LoVo (cell line): ENCODE measurements at places on chromosomes 6 and 20.

- DNase-seq = no peak
These were observed 22.4 kb upstream of the BACH2 start for GRCh38 chr6:90319044-90319443.

- no peak for DNase-seq
These were observed 9.2 kb upstream of the RGS17 start for GRCh38 chr6:153140299-153140698.

DNA sequence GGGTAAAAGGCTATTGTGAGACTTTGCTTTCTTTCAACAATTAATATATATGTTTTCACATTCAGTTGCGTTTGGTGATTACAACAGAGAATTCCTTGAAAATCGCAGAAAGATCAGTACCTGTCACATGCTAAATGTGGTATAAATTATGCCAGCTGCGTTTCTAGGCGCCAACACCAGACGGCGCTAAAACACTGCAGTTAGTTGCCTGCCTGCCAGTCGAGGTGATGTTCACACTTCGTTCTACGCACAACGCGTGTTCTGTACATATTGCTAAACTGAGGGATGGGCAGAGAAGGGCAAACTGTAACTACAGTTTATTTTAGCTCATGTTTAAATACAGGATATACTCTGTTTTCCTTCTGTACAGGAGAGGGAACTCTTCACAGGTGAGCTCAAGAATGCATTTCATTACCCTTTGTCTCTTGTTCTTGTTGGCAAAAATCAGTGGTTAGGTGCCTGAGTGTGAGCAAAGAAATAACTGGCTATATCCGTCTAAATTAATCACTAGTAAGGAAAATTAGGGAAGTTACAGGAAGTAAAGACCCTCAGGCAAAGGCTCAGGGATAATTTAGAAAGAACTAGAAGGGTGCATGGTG is 100.1 kb upstream of the RGS17 start:
- peak; percentile 38 for DNase-seq

- DNase-seq = no peak
These were observed 367 bp downstream of the NRSN2 start for GRCh38 chr20:347317-347639.

DNA sequence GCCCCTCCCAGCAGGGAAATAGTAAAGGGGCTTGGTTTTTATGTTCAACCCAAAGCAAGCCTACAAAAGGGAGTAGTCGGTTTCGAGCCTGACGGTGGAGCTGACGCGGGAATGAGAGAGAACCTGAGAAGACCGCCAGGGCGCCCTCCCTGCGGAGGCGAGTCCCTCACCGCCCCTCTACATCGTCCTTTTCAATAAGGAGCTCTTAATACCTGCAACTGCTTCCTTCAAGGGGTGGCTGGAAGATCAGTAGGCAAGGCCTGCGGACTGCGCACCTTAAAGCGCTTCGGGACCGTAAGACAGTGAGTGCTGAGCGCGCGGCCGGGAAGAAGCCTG is 709 bp upstream of the ZNF76 start:
- DNase-seq = no peak

DNA sequence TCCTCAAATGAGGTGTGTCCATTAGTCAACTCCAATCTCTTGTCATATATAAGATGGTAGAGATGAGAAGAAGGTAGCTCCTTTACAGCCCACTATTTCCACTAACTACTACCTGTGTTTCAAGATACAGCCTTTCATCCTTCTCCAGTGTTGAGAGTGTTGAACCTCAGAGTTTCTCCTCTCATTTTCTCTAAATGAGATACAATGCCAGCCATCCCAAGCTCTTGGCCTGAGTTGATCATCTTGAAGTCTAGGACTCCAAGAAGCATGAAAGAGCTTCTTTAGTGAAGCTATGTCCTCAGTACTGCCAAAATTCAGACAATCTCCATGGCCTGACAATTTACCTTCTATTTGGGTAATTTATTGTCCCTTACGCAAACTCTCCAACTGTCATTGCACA is 548 bp upstream of the HLA-DRA start:
- no peak for DNase-seq

DNA sequence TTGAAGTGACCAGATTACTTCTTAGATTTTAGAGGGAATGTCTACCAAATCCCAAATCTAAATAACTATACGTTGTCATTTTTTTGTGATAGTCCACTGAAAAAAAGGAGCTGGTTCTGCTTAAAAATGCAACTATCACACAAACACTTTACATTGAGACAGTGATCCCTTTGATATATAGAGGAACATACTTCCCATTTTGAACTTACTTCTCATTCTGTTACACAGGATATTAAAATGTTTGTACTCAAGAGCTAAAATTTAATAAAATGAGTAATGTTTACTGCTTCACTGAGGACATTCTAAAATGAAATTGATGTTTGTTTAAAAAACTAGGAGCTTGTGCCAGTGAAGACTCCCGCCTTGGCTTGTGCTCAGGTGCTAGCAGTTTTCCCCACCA is 174.1 kb downstream of the CARMIL1 start:
- DNase-seq = no peak

GRCh38 chr6:13662651-13663334 is 47.7 kb downstream of the NOL7 start:
- no peak for DNase-seq

DNA sequence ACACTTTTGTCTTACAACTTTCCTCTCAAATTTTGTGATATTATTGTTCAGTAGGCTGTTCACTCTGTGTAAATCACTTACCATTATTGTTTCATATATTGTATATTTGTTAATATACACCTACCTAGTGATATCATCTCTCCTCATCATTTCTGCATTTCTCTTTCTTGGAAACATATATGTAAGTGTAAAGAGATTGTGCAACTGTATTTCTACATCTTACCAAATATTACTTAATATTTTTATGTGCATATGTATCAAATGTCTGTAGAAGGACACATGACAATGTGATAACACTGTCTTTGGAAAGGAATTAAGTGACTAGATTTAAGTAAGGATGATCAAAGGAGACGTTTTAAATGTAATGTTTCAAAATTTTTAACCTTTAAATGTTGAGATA is 30.2 kb downstream of the ZNF322 start:
- DNase-seq = no peak

GRCh38 chr6:296151-297122 is 4.2 kb downstream of the DUSP22 start:
- DNase-seq = no peak

- no peak for DNase-seq
These were observed 172.3 kb downstream of the TRIM27 start for GRCh38 chr6:28751514-28751913.

DNA sequence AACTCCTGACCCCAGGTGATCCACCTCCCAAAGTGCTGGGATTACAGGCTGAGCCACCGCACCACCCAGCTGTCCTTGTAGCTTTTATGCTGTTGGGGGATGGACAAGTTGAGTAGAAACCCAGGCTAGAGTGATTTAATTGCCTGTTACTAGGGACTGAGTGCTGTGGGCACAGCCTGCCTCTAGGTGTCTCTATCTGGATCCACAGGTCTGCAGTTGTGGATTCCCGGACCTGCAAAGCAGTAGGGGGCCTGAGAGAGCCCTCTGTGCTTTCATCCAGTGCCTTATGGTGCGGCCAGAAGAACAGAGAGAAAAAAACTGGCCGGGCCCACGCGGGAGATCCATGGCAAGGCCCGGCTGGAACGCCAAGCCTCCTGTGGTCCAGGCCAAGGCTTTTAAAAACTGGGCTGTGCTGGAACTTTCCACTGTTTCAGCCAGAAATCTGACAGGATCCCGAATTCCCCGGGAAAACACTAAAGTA is 5.2 kb downstream of the SIRPA start:
- DNase-seq = peak; percentile 5

GRCh38 chr20:24987873-24988835 is 4.4 kb downstream of the APMAP start:
- no peak for DNase-seq

GRCh38 chr6:124970243-124970642 is 8.0 kb downstream of the RNF217 start:
- no peak for DNase-seq

DNA sequence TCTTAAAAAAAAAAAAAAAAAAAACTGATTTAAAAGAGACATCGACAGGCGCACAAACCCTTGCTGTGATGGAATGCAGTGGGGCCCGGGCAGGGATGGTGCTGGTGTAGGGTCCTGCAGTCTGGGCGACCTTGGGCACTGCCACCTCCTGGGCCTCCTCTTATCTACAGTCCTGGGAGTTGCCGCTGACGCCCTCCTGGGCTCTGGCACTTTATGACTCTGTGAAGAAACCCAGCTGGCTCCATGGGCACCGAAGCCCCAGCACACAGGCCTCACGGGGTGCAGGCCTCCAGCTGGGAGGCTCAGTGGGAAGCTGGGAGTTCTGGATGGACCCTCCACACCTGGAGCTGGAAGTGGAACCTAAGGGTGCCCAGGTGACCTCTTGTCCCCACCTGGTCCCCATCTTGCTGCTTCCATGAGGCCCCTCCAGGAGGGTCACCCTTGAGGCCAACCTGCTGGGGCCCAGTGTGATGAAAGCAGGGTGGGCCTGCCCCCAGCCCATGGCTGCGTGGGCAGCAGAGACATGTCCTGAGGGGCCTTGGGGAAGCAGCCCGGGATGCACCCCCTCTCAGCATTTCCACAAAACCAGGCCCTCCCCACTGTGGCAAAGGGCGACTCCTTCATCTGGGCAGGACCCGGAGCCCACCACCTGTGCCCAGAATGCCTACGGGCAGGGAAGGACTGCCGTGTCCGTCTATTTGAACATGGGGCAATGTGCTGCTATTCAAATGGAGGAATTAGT is 104.9 kb downstream of the ASXL1 start:
- no peak for DNase-seq

DNA sequence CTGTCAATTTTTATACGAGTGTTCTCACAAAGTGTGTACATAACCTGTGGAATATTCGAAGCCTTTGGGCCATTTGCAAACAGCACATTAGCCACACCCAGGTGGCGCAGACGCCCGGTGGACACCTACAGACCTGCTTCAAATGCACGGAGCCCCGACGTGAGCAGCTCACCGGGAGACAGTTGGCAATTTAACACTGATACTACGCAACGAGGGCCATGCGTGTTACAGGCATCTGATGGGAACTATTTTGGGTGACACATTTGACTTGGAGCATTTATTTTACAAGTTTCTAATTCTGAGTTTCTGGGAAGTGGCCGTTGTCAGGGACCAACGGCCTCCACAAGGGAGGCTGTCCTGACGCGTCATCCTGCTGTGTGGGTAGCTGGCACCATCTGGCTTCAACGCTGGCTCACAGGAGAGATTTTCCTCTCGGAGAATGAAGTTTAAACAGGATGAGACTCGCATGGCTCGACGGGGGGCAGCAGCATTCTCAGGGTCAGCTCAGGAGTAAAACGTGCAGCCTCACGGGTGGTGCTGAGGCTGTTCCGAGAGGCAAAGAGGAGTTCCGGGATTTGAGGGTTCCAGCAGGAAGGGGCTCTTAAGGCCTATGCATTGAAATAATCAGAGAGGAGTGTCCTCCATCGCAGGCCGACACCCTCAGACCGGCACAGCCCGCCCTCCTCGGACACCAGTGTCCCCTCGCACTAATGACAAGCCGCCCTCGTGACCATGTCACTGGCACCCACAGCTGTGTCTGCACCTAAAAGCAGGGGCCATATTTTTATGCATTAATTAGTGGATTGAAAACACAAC is 207.4 kb downstream of the DLL1 start:
- DNase-seq = no peak

GRCh38 chr6:63731930-63732329 is 96.3 kb downstream of the PHF3 start:
- DNase-seq = no peak

GRCh38 chr6:90719321-90720195 is 132.7 kb upstream of the MAP3K7 start:
- DNase-seq = no peak

GRCh38 chr6:151166180-151166579 is 73.6 kb upstream of the AKAP12 start:
- no peak for DNase-seq

DNA sequence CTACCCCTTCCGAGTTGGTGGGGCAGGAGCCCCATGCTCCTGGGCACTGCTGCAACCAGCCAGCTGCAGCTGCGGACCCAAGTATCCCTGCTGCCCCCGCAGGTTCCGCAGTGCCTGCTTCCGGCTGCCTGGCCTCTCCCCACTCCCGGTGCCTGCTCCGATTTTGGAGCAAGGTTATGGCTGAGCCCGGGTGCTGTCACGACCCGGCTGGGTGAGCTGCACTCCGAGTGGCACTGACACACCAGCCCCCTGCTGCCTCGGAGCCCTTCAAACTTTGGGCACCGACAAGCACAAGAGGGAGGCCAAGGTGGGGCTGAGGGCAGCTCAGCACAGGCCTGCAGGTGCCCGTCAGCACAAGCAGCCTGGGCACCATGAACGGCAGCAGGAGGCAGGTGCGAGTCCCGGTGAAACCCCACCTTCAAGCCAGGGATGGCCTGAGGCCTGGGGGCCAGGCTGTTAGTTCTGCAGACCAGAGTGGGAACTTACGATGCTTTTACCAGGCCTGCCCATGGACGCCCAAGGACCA is 25.9 kb upstream of the HACE1 start:
- DNase-seq = no peak

DNA sequence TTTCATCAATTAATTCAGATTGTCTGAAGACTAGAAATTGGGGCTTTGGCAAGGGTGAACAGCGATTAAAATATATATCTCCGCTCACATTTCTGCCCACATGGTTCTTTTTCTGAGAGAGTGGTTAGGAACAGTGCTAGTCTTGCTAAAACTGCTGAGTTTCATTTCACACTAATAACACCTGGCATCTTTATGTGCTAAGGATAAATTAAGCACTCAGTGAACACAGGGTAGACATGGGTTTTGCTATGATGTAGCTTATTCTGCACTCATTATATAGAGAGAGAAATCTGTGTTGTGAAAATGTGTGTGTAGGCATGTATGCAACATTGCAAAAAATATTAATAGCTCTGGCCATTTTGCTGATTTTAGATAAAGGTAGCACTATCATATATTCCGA is 623.4 kb upstream of the FLRT3 start:
- DNase-seq = no peak

DNA sequence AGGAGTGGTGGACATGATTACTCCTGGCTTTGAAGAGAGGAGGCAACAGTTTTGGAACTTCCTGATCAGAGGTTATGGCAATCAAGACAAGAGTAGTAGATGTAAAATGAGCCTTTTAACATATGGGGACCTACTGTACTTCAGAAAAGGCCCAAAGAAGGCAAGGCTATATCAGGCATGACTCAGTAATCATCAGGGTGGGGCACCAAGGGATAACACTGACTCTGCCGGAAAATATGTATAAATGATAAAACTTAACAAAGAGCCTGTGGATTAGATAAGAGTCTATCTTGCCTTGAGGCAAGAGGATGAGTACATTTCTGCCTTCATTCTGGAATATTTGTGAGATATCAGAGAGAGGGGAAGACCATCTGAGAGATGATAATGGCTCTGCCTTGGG is 1389.9 kb upstream of the MAP3K7 start:
- no peak for DNase-seq

DNA sequence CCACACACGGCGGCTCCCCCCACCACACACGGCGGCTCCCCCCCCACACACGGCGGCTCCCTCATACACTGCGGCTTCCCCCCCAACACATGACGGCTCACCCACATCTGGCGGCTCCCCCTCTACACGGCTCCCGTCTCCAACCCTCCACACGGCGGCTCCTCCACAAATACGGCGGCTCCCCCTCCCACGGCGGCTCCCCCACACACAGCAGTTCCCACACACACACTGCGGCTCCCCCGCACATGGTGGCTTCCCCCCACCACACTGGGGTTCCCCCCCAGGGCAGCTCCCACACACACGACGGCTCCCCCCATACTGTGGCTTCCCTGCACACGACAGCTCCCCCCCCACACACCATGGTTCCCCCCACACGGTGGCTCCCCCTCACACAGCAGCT is 98.0 kb downstream of the TTLL2 start:
- no peak for DNase-seq
